ENCODE measurements at places on chromosomes 7 and 10.

DNA sequence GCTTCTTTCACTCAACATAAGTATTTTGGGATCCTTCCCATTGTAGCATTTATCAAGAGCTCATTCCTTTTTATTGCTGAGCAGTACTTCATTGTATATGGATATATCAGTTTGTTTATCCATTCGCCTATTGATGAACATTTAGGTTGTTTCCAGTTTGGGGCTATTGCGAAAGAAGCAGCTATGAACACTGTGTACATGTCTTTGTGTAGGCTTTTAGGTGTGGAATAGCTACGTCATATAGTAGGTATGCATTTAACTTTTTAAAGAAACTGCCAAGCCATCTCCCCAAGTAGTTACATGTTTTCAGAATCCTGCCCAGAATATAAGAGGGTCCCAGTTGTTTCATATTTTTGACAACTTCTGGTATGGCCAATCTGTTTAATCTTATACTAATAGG, 468.1 kb downstream of the IPMK start:
- no peak overlapping the region for H3K4me3 ChIP-seq
- no peaks in the 10 kb centered on the region for H3K27me3 ChIP-seq
- H3K4me1 ChIP-seq: no peaks in the 10 kb centered on the region
- H3K27ac ChIP-seq: no peak overlapping the region
- no peak for DNase-seq

DNA sequence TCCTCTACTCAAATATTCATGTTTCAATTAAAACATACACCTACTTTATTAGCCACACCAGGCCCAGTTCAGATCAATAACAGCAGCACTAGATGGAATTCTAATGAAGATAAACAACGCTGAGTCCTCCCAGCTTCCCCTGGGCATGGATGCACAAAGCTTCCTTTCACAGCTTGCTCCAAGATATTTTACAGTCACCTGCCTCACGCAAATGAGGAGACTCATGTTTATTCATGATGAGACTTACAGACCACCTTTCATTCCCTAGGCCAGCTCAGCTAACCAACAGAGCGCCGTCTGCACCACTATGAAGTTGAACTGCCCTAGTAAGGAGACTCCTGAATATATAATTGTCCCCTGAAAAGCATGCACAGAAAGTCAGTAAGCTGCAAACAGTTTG, 283.0 kb upstream of the AOAH start:
- H3K27ac ChIP-seq: no peak overlapping the region
- no peaks in the 10 kb centered on the region for H3K4me1 ChIP-seq
- no peak overlapping the region for H3K4me3 ChIP-seq
- H3K27me3 ChIP-seq: no peaks in the 10 kb centered on the region

- peaks cover 2% of the 10 kb centered on the region for H3K4me1 ChIP-seq
- no peak overlapping the region for H3K27ac ChIP-seq
- DNase-seq: no peak
- no peak overlapping the region for H3K4me3 ChIP-seq
- no peaks in the 10 kb centered on the region for H3K36me3 ChIP-seq
Measured at GRCh38 chr7:1520539-1521234, 9.8 kb upstream of the MAFK start.

DNA sequence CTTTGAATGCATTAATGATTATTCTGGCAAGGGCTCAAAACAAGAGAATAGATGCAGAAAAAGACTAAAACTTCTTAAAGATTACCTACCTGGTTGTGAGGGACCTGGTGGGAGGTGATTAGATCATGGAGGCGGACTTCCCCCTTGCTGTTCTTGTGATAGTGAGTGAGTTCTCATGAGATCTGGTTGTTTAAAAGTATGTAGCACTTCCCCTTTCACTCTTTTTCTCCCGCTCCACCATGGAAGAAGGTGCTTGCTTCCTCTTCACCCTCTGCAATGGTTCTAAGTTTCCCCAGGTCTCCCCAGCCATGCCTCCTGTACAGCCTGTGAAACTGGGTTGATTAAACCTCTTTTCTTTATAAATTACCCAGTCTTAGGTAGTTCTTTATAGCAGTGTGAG, 226.6 kb downstream of the ARHGAP12 start:
- DNase-seq: no peak
- H3K4me3 ChIP-seq: peak overlapping the region; percentile 42
- H3K27me3 ChIP-seq: no peaks in the 10 kb centered on the region

DNA sequence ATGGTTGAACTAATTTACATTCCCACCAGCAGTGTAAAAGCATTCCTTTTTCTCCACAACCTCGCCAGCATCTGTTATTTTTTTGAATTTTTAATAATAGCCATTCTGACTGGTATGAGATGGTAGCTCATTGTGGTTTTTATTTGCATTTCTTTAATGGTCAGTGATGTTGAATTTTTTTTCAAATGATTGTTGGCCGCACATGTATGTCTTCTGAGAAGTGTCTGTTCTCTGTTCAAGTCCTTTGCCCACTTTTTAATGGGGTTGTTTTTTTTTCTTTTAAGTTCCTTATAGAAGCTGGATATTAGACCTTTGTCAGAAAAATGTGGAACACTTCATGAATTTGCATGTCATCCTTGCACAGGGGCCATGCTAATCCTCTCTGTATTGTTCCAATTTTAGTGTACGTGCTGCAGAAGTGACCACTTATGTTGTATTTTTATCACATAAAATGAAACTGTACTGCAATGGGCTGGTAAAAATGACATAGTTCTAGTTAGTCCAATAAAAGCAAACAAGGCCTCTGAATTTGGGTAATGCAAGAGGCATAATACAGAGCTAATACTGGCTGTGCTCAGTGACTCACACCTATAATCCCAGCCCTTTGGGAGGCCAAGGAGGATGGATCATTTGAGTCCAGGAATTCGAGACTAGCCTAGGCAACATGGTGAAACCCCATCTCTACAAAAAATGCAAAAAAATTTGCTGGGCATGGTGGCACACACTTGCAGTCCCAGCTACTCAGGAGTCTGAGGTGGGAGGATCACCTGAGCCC, 70.3 kb downstream of the ABI1 start:
- peaks cover 66% of the 10 kb centered on the region for H3K4me1 ChIP-seq
- peaks cover 46% of the 10 kb centered on the region for H3K36me3 ChIP-seq
- no peak for DNase-seq
- no peak overlapping the region for H3K4me3 ChIP-seq

Measured in activated B cell treated with CpG ODN at 0.5 μM for 24 hours (primary cell).